ENCODE measurements at places on chromosomes 12 and 14. TPM values are rescaled to one million over a fixed set of nuclear protein-coding genes. Genes with fewer than 3 reads are reported as not detected.

Gene HOXC13
- total RNA-seq = not detected

Gene MYO1H
- total RNA-seq = not detected

Gene TAS2R43
- total RNA-seq = 0.64 TPM

Gene ACSM4
- total RNA-seq = not detected

Gene SIX6
- not detected for total RNA-seq

Gene TSPAN19
- total RNA-seq = not detected

Gene KRT72
- total RNA-seq = 3.2 TPM

Gene SIX1
- total RNA-seq = not detected

Gene RDH12
- not detected for total RNA-seq

Gene LGR5
- total RNA-seq = not detected

Gene BATF
- total RNA-seq = 165 TPM

Gene MGP
- total RNA-seq = not detected

Gene KCNC2
- total RNA-seq = not detected

Gene LMNTD1
- not detected for total RNA-seq

Gene NKX2-1
- not detected for total RNA-seq

Gene UNC79
- 0.02 TPM for total RNA-seq

Gene WSB2
- 57.7 TPM for total RNA-seq

Measured in activated CD4-positive, alpha-beta T cell treated with anti-CD3 and anti-CD28 coated beads for 36 hours (primary cell).